ENCODE measurements at places on chromosomes 1 and 21.

GRCh38 chr21:16419188-16419921 lies 689.6 kb downstream of the USP25 start:
- DNase-seq = no peak

DNA sequence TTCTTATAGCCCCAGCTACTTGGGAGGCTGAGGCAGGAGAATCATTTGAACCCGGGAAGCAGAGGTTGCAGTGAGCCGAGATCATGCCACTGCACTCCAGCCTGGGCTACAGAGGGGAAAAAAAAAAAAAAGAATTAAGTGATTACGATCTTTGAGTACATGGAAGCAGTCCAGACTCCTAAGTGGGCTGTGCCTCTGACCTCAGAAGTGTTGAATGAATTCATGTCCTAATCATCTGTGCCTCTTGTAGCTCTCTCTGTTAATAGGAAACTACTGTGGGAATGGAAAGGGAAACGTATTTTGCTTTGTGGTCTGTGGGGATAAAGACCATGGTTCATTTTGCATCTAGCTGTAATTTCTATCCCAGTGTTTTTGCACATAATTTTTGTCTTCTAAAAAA lies 8.4 kb upstream of the IVNS1ABP start:
- DNase-seq = no peak

DNA sequence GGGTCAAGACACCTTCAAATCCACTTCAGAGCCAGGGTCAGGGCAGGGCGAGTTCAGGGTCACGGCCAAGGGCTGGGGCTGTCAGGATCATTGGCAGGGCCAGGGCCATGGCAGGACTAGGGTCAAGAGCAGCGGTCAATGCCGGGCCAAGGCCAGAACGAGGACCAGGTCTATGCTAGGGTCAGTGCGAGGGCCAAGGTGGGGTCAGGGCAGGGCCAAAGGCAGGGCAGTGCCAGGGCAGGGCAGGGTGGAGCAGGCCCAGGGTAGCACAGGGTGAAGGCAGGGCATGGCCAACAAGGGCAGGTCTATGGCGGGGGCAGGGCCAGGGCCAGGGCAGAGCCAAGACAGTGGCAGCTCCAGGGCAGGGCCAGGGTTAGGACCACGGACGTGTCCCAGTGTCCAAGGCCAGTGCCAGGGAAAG lies 154.0 kb downstream of the LIPI start:
- DNase-seq = peak; percentile 46

- no peak for DNase-seq
These were observed 27.4 kb downstream of the LAMB3 start for GRCh38 chr1:209624558-209625549.

- no peak for DNase-seq
These were observed 69.2 kb upstream of the ARTN start for GRCh38 chr1:43864111-43865045.

- no peak for DNase-seq
These were observed 4.0 kb upstream of the FAAP20 start for GRCh38 chr1:2198571-2198970.

GRCh38 chr1:8875216-8875861 lies 3.1 kb downstream of the ENO1 start:
- peak; percentile 69 for DNase-seq

DNA sequence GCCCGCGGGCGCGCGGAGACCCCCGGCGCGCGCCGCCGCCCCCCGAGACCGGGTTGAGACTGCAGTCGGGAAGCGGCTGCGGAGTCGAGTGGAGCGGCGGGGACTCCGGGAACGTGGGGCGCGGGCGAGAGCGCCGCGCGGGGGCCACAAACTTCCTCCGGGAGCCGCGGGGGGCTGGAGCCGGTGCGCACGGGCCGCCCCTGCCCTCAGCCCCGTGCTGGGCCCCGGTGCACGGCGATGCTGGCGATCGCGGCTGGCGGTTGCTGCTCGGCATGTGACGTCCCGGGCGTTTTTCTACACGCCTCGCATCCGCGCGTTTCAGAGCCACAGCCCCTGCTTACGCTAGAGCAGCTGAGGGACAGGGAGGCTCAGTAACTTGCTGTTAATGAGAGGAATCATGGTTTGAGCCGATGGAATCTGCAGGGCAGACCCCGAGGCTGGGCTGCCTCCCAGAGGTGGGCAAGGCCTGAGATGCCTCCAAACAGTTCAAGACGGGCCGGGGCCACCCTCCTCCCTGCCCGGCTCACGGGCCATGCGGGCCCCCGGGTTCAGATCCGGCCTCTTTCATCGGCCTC lies 520 bp downstream of the TMEM201 start:
- peak; percentile 83 for DNase-seq

GRCh38 chr1:116325922-116326321 lies 47.1 kb upstream of the ATP1A1 start:
- DNase-seq = peak; percentile 84

GRCh38 chr1:58815069-58815685 lies 31.3 kb upstream of the JUN start:
- peak; percentile 89 for DNase-seq

DNA sequence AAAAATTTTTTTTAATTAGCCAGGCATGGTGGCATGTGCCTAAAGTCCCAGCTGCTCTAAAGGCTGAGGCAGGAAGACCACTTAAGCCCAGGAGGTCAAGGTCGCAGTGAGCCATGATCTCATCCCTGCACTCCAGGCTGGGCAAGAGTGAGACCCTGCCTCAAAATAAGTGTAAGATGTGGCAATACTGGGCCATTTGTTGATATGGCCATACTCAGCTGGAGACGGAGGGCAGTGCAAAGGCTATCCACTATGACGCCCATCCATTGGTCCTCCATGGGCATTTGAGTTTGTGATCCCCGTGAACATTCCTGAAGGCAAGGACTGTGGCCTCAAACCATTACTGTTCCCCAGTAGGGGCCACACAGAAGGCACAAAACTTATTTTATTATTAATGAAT lies 1.5 kb downstream of the CASP9 start:
- no peak for DNase-seq

DNA sequence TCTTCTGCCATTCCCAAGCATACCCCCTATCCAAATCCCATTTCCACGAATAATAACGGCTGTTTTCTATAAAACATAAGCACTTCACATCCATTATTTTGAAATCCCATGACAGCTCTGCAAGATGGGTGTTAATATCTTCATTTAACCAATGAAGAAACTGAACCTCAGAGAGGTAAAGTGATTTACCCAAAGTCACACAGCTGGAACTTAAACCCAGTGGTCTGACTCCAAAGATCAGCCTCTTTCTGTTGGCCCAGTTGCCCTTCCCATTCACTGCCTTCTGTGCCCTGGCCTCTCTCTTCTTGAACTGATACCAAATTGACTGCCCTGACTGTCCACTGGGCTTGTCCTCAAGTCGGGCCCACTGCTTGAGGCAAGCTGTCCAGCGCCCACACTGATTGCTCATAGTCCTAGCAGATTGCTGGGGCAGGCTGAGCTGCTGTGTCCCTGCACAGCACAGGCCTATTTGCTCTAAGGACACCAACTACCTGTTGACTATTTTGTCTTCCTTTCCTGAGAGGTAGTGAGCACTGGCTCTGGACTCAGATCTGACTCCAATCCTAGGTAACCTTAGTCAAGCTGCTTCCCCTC lies 19.3 kb downstream of the TAL1 start:
- no peak for DNase-seq

GRCh38 chr1:8097077-8097799 lies 71.1 kb upstream of the ERRFI1 start:
- peak; percentile 69 for DNase-seq

GRCh38 chr1:81702903-81703302 lies 97.8 kb upstream of the ADGRL2 start:
- DNase-seq = no peak

- DNase-seq = no peak
These were observed 151.8 kb downstream of the RHOU start for GRCh38 chr1:228887101-228887500.

DNA sequence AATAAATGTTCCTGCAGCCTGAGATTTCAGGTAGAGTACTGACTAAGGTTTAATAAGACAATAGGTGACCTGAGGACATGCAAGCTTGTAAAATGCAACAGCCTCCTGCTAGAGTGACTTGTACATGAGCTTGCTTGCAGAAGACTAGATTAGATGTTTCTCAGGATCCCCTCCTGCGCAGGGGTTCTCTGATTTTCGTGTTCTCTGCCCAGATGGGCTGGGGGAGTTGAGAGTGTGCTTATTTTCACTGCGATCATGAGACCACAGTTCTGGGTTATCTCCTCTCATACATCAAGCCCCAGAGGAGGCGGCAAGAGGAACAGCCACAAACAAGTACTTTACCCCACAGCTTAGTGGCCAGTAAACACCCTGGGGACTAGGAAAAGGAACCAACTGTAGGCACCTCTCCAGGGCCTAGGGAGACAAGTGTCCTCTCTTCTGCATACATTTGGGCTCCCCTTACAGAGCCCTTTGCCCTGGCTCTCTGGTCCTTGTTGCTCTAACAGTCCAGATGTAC lies 8.0 kb downstream of the TMEM81 start:
- DNase-seq = no peak

GRCh38 chr1:184300446-184300845 lies 86.4 kb upstream of the C1orf21 start:
- DNase-seq = no peak

DNA sequence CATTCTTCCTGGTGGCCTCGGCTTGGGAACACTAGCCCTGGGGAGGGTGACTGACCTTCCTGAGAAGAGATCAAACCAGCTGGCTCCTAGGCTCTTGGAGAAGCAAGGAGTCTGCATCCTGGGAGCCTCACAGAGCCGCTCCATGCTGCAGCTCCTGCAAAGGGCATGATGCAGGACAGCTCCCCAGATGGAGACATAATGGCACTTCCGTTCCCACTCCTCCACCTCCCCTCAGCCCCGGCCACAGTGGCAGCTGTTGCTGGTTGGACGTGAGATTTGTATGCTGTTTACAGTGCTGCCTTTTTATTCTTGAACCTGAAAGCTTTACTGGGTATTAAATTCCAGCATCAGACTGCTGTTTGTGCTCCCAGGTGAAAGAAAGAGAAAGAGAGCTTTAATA lies 83.7 kb upstream of the CTTNBP2NL start:
- no peak for DNase-seq

DNA sequence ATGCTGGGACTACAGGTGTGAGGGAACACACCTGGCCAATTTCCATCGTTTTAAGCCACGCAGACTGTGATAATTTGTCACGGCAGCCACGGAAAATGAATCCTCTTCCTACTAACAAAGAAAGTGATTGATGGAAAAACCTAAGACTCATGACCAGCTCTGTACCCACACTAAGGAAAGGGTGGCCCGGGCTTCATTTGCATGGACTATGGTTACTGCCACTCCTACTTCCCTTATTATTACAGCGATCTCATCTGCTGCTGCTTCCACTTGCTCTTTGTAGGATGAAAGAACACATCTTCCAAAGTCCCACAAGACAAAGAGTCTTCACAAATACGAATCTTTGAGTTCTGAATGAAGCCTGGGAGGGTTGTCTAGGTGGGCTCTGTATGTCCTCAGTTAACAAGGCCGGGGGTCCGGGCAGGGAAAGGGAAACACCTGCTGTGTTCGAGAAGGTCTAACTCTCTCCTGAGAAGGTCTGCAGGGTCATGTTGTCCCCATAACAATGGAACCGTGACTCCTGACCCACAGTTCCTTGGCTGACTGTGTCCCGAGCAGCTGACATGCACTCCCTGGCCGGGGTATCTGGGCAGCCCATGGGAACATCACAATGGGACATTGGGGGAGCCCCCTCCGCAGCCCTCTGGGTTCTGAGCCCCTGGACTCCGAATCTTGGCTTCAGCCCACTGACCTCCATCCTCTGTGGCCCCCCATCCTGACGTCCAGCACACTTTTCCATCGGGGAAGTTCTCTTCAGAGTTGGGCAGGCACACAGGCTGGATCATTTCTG lies 13.3 kb upstream of the TFF1 start:
- no peak for DNase-seq

DNA sequence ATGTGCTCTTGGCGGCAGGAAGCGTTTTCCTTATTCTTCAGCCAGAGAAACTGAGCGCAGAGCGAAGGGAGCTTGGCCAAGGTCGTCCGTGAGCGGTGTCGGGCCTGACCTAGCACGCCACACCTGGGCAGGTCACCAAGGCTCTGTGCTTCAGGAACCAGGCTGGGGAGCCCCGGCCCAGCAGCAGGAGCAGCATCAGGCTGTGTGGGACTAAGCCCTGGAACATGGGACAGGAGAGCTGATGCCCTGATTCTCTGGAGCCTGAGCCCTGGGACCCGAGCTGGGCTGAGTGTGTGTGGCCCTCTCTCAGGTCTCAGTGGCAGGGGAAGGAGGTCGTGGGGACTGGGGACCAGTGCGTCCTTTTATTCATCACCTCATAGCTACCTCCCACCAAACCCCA lies 65.2 kb upstream of the ABCG1 start:
- DNase-seq = no peak

DNA sequence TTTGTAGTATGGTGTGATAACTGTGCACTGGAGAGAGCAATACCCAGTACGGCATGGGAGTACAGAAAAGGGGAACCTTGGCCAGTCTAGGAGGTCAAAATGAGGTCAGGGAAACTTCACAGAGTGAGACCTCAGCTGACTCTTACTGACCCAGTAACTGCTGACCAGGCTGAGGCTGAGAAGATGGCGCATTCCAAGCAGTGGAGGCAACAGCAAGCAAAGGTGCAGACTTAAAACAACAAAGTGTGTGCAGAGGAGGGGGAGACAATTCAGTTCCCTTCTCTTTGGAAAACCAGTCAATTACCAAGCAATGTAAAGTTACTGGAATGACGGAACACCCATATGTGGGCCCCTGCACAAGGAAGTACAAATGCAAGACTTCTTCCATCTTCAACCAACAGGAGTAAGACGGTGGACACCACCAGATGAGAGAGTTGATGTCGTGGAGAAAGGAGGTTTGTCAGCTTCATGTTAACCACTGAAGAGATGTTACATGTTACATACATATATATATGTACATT lies 54.6 kb upstream of the PRDX6 start:
- DNase-seq = no peak

GRCh38 chr1:243268751-243269460 lies 13.1 kb downstream of the SDCCAG8 start:
- no peak for DNase-seq

- peak; percentile 87 for DNase-seq
These were observed 9.3 kb downstream of the ARL8A start for GRCh38 chr1:202135221-202135721.

DNA sequence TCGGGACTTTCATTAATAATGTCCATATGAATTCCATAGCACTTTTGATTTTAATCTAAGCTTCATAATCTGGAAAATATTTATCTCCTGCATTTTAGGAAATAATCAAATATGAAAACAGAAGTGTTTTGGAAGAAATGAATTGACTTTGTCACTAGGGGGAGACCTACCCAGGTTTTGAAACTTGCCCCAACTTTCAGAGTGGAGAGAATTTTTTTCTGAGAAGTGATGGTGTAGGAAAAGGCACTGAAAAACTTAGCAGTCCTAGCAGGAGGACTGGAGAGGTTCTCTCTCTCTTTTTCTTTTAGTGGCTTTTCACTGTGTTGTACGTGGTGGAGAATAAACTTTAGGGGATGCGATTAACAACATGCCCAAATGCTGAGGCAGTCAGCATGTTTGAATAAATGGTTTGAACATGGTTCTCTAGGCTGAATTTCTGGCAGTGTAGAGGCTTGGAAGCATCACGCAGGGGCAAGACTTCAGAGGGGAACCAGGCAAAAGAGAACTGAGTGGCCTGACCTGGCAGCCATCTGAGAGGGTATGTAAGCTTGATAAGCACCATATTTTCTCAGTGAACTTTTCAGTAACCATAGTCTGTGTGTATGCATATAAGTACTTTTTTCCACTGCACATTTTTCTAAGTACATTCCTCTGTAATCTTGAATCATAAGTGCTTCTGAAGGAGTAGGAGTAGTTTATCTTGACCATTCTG lies 68.3 kb upstream of the NEK7 start:
- peak; percentile 68 for DNase-seq

- peak; percentile 75 for DNase-seq
These were observed 13.8 kb downstream of the PARK7 start for GRCh38 chr1:7975212-7975865.

- peak; percentile 79 for DNase-seq
These were observed 12.4 kb downstream of the SAMSN1 start for GRCh38 chr21:14533499-14534428.
